ENCODE measurements at places on chromosomes 11 and 22. TPM values are rescaled to one million over a fixed set of nuclear protein-coding genes. Genes with fewer than 3 reads are reported as not detected.

GRCh38 chr11:64649291-64649697 is 58.3 kb downstream of the SLC22A12 start:
- DNase-seq: no peak

DNA sequence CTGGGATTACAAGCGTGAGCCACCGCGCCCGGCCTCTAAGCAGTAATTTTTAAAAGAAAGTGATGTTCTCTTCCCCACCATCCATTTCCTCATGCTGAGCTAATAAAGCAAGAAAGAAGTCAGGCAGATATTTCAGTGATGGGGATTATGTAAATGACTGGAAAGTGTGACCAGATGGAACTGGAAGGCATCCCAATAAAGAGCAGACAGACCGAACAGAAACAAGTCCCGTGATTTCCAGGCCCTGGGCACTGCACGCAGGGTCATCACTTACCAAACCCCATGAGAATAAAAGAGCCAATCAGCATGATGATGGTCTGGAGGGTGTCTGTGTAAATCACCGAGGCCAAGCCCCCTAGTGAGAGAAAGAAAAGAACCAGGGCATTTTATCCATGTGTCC is 18.2 kb downstream of the SLC5A4 start:
- DNase-seq: no peak

The DUSP8 gene
- 2.5 TPM for polyA plus RNA-seq

The ZNRF3 gene
- 26.9 TPM for polyA plus RNA-seq

The HTATIP2 gene
- polyA plus RNA-seq: 3.3 TPM

The C11orf16 gene
- polyA plus RNA-seq: 0.38 TPM

The GRIA4 gene
- polyA plus RNA-seq: 0.72 TPM

GRCh38 chr22:33853200-33854097 is 66.8 kb downstream of the LARGE1 start:
- peak; percentile 23 for DNase-seq

Measured in right renal cortex interstitium (tissue), 3 donors.